ENCODE measurements at places on chromosomes 16 and 17.

DNA sequence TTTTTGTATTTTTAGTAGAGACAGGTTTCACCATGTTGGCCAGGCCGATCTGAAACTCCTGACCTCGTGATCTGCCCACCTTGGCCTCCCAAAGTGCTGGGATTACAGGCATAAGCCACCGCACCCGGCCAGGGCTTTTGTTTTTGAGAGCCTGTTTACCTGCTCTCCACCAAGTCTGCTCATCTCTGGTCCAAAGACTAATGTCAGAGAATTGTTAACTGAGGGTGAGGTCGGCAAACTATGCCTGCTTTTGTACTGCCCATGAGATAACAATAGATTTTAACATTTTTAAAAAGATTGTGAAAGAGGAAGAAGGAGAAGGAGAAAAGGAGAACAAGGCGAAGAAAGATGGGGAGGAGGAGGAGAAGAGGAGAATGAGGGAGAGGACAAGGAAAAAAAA lies 26.0 kb downstream of the TMEM238L start:
- DNase-seq = no peak

GRCh38 chr17:9050801-9051401 lies 29.6 kb downstream of the NTN1 start:
- DNase-seq = no peak

DNA sequence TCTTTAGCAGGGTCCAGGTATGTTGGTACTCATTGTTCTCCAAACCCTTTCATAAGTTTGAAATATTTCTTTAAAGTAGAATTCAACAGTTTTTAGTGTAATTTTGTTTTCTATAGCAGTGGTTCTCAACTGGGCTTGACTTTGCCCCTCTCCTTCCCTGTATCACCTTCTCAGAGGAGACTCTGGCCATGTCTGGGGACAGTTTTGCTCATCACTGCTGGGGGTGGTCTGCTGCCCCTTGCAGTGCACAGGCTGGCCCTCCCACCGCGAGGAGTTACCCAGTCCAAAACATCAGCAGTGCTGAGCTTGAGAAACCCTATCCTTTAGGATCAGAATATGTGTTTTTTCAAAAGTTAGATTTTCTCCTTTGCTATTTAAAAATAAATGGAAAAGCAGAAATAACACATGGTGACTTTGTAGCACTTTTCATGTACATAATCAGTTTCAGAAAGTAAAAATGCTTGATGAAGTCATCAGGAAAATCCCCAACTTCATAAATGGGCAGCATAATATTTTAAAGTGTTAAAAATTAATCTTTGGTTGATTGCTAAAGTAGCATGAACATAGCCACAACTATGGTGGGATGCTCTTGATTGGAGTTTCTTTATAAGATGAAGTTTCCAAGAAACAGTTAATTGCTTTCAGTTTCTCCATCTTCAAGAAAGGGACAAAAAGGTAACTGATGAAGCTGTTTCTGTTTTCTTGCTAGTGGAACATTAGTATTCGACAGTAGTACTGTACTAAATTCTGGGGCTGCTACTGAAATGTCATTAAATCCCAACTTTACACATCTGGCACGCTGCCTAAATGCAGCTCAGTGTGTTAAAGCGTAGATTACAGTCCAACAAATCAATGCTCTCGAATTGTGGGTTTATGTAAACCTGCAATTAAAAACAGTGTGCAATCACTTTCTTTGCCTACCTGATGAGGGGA lies 70.3 kb downstream of the NETO2 start:
- DNase-seq = no peak

- DNase-seq = no peak
Measured at GRCh38 chr16:8568231-8568617, 22.1 kb downstream of the TMEM114 start.

GRCh38 chr16:82741073-82741615 lies 114.4 kb downstream of the CDH13 start:
- DNase-seq = no peak

DNA sequence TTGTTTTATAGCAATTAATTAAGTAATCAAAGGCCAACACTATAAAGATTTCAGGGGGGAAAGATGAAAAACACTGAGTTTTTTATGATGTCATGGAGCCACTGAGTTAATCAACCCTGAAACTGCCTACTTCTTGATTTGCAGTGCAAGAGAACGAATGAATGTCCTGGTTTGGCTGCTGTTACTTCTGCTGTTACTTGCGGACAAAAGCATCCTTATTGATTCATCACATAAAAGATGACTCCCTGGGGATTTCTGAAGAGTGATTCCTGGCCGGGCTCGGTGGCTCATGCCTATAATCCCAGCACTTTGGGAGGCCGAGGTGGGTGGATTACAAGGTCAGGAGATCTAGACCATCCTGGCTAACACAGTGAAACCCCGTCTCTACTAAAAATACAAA lies 10.9 kb upstream of the SPNS3 start:
- DNase-seq = no peak

DNA sequence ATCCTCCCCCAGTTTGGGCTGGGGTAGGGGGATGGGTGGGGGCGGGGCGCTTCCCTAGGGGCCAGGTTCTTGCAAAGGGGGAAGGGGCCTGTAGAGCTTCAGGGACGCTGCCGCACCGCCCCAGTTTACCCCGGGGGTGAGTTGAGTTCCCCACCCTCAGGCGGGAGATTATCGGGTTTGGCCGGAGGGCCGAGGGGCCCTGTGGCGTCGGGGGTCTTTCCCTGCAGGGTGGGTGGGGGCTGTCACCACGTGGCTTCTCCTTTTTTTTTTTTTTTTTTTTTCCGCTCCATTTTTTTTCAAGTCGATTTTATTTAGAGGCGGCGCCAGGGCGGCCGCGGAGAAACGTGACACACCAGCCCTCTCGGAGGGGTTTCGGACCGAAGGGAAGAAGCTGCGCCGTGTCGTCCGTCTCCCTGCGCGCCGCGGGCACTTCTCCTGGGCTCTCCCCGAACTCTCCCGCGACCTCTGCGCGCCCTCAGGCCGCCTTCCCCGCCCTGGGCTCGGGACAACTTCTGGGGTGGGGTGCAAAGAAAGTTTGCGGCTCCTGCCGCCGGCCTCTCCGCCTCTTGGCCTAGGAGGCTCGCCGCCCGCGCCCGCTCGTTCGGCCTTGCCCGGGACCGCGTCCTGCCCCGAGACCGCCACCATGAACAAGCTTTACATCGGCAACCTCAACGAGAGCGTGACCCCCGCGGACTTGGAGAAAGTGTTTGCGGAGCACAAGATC lies at the start of gene IGF2BP1:
IGF2BP1 (plus strand) TSS at position 283 of the 724 bp plus-strand sequence; CDS start at position 644, 361 bp downstream.
- DNase-seq = peak; percentile 26

DNA sequence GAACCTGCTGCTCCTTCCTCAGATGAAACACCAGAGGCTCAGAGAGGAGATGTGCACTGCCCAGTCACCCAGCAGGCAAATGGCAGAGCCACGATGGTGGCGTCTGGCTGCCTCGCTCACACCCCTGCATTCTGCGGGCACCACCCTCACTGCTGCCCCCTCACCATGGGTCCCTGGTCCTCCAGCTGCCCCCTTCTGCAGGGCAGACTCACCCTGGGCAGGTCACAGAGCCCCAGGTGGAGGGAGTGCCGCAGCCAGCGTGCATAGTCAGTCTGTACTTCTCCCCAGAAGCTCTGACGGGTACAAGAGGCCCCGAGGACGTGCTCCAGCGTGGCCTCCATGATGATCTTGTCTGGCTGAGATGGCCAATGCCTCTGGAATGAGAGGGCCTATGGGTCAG lies 52.9 kb downstream of the RMI2 start:
- DNase-seq = no peak

DNA sequence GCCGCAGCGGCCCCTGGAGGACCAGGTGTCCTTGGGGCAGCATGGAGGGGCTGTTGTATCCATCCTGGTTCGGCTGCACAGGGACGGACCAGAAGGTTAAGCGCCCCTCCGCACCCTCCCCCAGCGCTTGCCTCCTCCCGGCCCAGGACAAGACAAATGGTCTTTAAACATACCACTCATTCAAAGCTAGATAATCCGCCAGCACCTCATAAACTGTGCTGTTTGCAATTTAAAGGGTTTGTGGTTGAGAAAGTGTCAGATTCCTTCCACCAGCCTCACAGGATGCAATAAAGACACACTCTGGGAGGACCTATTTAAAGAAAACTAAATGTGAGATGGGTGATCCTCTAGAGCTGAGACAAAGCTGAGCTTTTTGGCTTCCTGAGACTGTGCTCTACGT lies 426.2 kb upstream of the EEF2KMT start:
- no peak for DNase-seq

DNA sequence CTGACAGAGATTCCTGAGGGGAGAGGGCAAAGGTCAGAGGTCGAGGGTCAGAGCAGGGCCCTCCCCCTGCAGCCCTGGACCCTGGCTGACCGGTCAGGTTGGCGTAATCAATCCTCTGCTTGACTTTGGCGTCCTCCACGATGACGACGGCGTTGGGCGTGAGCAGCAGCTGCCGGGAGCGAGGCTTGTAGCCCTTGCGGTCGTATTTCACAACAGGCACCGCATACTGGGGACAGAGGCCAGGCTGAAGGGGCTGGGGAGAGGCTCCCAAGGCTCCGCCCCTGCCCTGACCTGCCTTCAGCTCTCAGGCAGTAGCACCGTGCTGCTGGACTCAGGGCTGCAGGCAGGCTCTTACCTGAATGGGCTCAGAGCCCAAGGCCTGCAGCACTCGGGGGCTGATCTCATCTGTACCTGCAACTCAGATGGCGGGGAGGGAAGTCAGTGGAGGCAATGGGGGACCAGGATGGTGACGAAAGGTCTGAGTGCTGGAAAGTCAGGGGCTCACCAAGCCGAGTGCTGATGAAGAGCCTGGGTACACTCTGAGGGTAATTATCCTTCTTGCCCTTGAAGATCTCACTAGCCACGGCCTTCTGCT lies 12.0 kb upstream of the CRK start:
- DNase-seq = no peak

- peak; percentile 65 for DNase-seq
Measured at GRCh38 chr16:84514874-84515835, 10.7 kb upstream of the MEAK7 start.

GRCh38 chr17:55340176-55340575 lies 75.4 kb downstream of the HLF start:
- no peak for DNase-seq

- no peak for DNase-seq
Measured at GRCh38 chr16:3157229-3158025, 22.6 kb downstream of the ZNF213 start.

DNA sequence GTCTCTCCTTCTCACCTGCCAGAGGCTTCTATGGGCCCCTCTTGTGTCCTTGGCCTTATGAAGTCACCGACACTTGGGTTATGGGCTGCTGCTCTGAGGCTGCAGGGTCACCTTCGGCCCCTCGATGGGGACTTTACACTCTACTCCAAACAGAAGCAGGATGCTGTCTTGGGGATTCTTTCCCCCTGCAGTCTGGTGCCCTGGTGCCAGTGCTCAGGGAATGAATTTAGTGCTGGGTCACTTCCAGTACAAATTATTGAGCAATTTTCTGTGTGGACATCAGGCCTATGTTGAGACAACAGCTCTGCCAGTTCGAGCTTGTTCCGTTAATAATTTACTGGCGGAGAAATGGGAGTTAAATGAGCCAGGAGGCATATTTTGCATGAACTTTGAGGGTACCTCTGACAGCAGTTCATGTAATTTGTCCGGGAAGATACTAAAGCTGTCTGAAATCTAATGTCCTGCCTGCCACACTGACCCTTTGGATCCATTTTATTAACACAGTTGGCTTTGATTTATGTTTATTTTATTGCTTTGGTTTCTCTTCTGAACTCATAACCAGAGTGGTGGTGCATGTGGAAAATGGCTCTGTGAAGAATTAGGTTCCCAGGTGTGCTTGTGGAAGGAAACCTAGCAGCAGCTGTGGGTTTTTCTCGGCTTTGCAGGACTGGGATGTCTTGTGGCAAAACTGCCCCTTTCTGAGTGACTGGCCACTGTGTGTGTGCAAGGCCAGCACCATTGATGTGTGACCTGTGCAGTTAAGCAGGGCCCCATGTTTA lies 34.1 kb upstream of the DHX8 start:
- DNase-seq = no peak

GRCh38 chr16:13756411-13757140 lies 163.4 kb upstream of the ERCC4 start:
- DNase-seq = no peak

GRCh38 chr16:12084436-12084835 lies 107.9 kb downstream of the SNX29 start:
- no peak for DNase-seq

DNA sequence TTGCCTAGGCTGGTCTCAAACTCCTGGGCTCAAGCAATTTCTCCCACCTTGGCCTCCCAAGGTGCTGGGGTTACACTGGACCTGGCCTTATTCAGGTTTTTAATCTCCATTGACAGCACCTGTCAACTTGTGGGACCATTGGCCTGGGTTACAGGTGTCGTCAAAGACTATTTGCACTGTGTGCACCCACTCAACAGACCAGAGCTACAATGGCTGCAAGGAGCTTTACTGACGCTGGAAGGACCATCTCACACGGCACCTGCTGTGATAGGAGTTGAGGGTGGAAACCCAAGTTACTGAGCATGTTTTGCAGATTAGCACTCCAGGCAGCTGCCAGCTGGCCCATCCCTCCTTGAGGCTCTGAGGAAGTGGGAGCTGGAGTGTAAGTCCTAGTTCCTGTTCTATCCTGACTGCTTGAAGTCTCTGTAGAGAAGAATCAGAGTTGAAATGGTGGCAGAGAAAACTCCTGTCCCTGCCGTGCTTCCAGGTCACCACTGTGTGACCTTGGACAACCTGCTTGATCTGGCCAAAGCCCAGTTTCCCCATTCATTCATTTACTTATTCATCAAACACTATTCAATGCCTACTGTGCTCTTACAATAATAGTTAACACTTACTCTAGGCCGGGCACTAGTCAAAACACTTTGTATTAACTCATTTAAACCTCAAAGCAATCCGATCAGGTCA lies 42.4 kb upstream of the LONP2 start:
- DNase-seq = no peak

DNA sequence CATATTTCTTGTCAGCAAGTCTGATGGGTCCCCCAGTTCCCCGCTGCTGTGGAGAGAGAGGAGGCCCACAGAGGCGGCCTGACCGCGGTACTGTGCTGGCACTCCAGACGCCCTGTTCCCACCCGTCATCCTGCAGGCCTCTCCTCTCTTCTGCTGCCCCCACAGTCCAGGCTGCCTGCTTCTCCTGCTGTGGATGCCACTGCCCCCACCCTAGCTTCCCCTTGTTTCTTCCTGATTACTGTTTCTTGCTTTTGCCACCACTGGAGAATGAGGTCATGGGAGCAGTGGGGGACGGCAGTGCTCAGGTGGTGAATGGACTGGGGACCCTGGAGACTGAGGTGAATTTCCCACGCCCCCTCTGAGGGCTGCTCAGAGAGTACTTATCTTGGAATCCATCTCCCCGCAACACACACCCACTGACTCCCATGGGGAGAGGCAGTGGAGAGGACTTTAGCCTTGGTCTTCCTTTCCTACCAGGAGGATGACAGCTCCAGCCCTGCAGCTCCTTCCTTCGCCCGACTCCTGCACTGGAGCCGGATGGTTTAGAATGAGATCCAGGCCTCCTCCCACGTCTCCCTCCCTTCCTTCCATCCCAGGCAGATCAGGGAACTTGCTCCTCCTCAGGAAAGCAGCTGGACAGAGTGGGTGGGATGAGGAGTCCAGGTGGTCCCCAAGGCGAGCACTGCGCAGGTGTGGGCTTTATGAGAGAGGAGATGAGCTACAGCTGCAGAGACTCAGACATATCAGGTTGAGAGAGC lies 60.4 kb downstream of the PLXDC1 start:
- no peak for DNase-seq

GRCh38 chr17:44236444-44236991 lies 17.0 kb upstream of the UBTF start:
- DNase-seq = no peak

GRCh38 chr16:68086336-68086841 lies 1.2 kb downstream of the NFATC3 start:
- DNase-seq = no peak

GRCh38 chr16:9033125-9033830 lies 58.2 kb upstream of the HAPSTR1 start:
- DNase-seq = no peak

GRCh38 chr17:182050-182751 lies 751 bp upstream of the DOC2B start:
- DNase-seq = no peak

All from stimulated activated CD4-positive, alpha-beta T cell treated with anti-CD3 and anti-CD28 coated beads, Interleukin-1b, Interleukin-23, amount 100 ng/mL, for 4 hours (primary cell).